Placental pericyte (primary cell): ENCODE measurements at places on chromosomes 11 and 22. TPM values are rescaled to one million over a fixed set of nuclear protein-coding genes. Genes with fewer than 3 reads are reported as not detected.

The KLHDC7B gene
- total RNA-seq: 5.3 TPM in 1 of 2 replicates, not detected in the other

The OVCH2 gene
- not detected in 2 replicates for total RNA-seq

The PTGDR2 gene
- total RNA-seq: under 0.01 TPM in 2 replicates

The SYT9 gene
- total RNA-seq: 0.43 TPM in 1 of 2 replicates, not detected in the other

The PATE2 gene
- total RNA-seq: 0.29 TPM in 1 of 2 replicates, not detected in the other

The PRG3 gene
- not detected in 2 replicates for total RNA-seq

The ACTN3 gene
- not detected in 2 replicates for total RNA-seq

The PKNOX2 gene
- total RNA-seq: 2.8 and 7.7 TPM in 2 replicates
